ENCODE measurements at places on chromosomes 5 and 9.

- DNase-seq = no peak
Observed at GRCh38 chr9:81885602-81886001, 42.6 kb upstream of the SPATA31D4 start.

GRCh38 chr5:115237066-115237465, 25.6 kb downstream of the PGGT1B start:
- no peak for DNase-seq

DNA sequence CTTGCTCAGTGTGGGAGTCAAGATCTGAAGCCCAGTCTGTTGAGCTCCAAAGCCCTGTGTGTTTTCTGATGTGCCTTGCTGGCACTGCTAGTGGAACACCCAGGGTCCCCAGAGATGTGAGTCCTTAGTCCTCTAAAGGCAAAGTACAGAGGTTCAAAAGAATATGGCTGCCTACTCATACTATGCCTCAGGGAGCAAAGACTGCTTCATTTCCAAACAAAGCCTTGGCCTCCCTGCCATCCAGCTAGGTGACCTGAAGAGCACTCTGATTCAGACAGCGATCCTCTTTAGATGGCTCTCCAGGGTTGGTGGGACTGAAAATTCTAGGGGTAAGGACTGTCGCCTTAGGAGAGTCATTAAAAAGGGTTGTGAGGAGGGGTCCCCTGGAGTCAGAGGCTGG, 2.0 kb downstream of the PRLR start:
- no peak for DNase-seq

GRCh38 chr5:142829801-142830220, 59.6 kb downstream of the ARHGAP26 start:
- DNase-seq = no peak

- peak; percentile 84 for DNase-seq
Observed at GRCh38 chr5:14011089-14012020, 66.9 kb upstream of the DNAH5 start.

DNA sequence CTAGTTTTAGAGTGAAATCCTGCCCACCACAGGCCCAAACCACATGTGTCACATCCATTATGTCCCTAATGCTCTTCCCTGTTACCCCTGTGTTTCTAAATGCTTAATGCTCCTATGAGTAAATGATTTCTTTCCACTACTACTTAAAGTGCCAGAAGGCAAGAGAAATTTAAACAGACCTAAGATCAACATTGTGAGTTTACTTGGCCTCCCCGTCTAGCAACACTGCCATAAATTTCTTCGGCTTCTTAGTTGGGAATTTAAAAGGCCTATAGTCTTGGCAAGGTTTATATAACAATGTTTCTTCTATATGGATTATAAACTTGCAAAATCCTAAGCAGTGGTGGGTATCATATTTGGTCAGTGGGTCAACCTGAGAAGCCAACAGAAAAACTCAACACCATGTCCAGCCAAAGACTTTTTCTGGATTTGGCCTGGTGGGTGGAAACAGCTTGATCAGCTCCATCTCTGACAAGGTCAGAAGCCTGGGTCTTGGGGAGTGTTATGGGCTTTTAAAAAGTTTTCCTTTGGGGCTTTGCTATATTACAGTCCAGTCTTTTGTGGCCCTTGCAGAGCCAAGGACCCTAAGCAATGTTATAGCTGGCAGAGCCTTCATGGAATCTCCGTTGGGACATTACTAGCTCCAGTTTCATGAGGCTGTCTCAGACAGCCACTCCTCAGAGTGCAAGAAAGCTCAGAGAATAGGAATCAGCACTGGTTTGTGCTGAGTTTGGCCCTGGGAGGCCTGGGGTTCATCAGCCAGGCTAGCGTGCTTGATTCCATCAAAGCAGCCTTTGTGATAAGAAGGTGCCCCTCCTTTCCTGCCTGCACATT, 119.8 kb downstream of the PRDM6 start:
- no peak for DNase-seq

DNA sequence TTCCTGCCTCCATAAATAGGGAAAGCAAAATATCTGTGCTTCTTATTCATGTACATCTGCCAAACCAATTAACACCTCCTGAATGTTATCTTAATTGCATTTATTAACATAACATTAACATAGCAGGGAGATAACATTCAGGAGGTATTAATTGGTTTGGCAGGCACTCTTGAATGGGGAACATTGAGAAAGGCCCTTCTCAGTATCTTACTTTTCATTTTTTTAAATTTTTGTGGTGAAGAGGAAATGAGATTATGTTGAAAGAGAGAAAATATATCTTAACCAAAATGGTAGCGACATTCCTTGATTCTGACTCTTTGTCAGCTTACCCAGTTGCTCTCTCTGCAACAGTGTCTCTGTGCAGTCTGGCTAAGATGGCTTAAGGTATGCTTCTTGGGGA, 100.4 kb upstream of the TLE1 start:
- no peak for DNase-seq

- no peak for DNase-seq
Observed at GRCh38 chr9:84482607-84483006, 142.0 kb upstream of the SLC28A3 start.

DNA sequence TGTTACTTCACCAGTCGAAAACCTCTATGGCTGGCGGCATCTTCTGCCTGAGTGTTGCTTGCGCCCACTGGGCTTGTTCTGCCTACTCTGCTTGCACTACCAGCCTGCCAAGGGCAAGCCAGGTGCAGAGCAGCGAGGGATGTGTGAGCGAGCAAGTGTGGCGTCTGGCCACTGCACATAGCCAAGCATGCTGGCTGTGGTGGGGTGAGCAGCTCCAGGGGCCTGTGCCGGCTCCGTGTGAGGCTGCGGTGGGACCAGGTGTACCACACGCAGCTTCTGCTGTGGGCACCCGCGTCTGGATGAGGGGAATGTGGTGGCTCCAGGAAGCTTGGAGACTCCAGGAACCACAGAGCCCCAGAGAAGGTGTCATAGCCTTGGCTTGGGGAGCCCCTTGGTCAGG, 51.4 kb downstream of the GTF3C4 start:
- no peak for DNase-seq

DNA sequence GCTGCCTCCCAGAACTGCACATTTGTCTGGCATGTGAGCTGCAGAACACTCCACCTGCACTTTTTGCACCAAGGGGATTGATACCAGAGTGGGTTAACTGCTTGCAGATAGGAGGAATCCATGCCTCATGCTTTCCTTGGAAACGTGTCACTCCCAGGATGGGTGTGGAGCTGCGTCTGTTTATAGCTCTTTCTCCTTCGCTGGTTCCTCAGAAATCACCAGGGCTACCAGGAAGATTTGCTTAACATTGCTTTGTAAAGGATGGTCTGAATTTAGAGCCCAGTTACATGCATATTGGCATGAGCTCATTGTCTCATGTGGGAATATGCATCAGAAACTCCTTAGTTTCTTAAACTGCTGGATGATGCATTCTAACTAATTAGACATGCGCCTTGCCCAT, 234.6 kb downstream of the GADD45G start:
- DNase-seq = no peak

DNA sequence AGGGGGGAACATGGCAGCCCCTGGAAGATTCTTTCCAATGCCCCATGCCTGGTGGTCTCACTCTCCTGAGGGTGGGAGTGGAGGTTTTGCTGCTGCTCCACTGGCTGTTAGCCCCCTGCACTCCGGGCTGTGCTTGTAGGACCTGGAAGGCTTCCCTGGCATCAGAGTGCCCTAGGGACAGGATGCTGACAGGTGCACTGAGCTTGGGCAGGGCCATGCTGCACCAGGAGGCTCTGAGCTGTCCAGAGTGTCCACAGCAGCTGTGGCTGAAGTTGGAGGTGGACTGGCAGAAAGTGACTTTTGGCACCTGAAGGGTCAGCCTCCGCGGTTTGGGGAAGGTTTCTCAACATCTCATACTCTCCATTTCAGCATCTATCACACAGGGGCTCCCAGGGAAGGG, 249.1 kb downstream of the GADD45G start:
- DNase-seq = no peak

- DNase-seq = no peak
Observed at GRCh38 chr5:154778534-154778933, 23.4 kb downstream of the LARP1 start.

DNA sequence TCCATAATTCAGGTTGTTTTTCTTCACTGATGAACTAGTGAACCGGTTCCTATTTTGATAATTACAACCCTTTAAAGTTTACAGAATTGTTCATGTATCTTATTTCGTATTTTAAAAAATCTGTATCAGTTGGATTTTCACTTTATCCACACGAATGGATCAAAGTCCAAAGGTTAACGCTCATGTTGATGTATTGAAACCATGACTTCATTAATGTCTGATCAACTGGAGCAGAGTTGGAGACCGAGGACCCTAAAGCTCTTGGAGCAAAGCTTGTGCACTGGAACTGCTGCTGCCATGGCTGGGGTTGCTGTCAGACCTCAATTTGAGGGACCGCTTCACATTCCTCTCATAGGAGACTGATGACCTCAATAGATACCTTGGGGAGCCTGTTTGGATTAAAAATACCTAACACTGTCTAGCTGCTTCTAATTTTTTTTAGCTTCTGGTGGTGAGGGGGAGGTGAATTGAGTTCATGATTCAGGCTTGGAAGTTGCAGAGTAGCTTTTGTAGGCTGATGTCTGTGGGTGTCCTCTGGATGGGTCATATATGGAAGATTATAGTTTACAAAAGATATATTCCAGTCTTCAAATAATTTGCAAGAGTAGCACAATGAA, 45.1 kb downstream of the KIAA1958 start:
- DNase-seq = no peak

GRCh38 chr9:98801561-98801960, 5.2 kb upstream of the ANKS6 start:
- no peak for DNase-seq

GRCh38 chr9:136947955-136948510, 3.0 kb downstream of the C8G start:
- DNase-seq = peak; percentile 78

- DNase-seq = peak; percentile 67
Observed at GRCh38 chr9:121992571-121993212, 100.4 kb downstream of the TTLL11 start.

- DNase-seq = no peak
Observed at GRCh38 chr5:79560771-79561524, 47.0 kb upstream of the HOMER1 start.

GRCh38 chr5:128774605-128775004, 190.7 kb upstream of the SLC27A6 start:
- DNase-seq = no peak

- no peak for DNase-seq
Observed at GRCh38 chr5:173103411-173103810, 40.9 kb upstream of the BNIP1 start.

DNA sequence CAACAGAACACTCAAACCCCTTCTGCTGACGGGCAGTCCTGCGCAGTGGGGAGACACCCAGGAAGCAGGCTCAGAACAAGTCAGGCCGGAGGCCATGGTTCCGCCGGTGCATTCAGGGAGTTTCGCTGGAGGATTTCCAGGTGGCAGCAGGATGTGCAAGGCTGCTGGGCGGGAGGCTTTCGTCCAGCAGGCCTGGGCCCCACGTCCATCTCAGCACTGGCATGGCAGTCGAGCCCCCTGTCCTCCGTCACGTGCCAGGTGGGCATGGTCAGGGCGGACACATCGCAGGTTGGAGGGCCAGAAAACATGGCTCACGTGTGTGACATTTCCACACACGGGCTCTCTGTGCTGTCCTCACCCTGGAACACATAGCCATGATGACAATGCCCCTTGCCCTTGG, 299.9 kb upstream of the IRX2 start:
- no peak for DNase-seq

DNA sequence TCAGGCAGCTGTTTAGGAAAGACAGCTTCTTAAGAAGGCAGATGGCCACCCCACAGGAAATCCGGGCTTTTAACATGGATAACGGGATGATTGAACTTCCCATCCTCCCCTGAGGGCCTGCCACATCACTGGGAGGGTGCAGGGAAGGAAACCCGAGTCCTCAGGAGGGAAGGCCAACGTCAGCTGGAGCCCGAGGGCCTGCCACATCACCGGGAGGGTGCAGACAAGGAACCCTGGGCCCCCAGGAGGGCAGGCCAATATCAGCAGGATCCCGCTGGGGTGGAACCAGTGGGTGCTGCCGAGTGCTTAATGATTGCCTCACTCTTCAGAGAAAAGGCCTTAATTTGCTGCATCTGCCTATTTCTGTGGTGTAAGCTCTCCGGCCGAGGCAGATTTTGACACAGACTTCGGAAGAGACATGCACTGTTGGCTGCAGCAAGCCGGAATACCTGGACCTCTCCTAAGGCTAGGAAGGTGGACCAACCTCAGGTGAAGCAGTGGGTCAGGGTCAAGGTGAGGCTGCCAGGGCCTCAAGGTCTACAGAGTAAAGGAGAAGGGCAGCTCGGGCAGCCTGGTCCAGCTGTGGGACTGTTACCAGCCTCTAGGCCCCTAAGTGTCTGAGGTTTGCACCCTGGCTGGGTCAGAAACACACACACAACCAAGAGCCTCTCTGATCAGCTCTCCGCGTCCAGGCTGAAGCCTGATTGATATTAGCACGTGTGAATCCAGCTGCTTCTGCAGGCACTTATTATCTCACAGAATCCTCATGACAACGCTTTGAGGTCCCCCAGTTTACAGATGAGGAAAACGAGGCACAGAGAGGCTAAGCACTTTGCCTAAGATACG, 14.8 kb upstream of the COL5A1 start:
- DNase-seq = no peak

GRCh38 chr5:14161825-14162556, 18.8 kb downstream of the TRIO start:
- no peak for DNase-seq

- no peak for DNase-seq
Observed at GRCh38 chr5:171914726-171915338, 91.6 kb downstream of the FBXW11 start.

GRCh38 chr9:19488721-19489120, 79.9 kb downstream of the ACER2 start:
- DNase-seq = no peak

DNA sequence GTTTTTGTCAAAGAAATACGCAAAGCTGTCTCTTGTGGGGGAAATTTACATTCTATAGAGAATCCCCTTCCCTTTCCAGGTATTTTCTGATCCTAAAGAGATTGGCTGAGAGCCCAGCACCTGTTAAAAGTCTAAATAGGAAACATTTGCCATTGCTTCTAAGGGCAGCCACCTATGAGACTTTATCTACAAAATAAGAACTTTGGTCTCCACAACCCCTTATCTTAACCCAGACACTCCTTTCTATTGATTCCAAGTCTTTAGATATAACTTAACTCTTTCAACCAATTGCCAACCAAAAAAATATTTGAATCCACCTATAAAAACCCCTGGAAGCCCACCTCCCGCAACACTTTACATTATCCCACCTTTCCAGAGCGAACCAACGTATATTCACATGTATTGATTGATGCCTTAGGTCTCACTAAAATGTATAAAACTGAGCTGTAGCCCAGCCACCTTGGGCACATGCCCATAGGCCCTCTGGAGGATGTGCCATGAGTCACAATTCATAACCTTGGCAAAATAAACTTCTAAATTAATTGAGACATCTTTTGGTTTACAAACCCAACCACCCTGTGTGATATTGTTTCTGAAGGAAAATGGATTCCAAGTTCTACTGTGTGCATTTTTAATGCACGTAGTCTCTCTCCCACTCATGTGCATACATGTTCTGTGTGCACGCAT, 211.4 kb downstream of the GAS1 start:
- DNase-seq = no peak

- DNase-seq = no peak
Observed at GRCh38 chr9:88824711-88825110, 166.6 kb upstream of the S1PR3 start.

Measured in HAP-1 (cell line).